ENCODE measurements at places on chromosomes 3 and 15.

DNA sequence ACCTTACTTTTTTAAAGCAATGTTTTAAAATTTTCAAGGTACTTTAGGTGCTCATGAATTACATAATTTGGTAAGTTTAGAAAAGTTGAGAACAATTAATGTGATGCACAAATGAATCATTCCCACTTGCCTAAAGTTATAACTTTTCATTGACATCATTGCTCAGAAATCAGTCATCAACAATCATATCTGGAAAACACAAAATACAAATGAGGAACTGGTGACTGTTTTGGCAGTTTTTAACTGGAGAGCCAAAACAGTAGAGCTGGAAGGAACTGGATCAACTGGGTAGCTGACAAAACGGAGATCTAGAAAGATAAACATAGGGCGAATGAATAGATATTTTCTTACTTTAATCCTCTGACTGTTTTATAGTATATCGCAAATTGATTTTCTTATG is 767.1 kb downstream of the IGSF11 start:
- DNase-seq, result no peak

DNA sequence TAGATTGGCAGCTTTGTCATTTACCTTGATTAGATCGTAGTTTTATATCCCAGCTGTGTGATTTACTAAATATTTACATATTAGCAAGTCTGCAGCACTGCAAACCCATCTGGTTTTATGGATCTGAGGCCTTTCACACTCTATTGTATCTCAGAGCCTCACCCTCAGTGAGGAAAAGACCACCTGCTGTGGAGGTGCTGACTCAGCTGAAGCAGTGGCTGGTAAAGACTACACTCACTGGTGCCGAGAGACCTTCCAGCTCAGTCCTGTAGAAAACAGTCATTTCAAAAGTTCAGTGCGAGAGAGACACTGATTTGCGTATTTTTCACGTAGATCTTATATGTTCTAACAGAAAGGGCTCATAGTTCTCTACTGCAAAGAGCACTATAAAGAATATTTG is 307.8 kb upstream of the TPM1 start:
- no peak for DNase-seq

GRCh38 chr3:40597441-40597840 is 72.7 kb downstream of the ZNF621 start:
- no peak for DNase-seq

- DNase-seq, result no peak
These were observed 18.4 kb downstream of the HES1 start for GRCh38 chr3:194154346-194154745.

DNA sequence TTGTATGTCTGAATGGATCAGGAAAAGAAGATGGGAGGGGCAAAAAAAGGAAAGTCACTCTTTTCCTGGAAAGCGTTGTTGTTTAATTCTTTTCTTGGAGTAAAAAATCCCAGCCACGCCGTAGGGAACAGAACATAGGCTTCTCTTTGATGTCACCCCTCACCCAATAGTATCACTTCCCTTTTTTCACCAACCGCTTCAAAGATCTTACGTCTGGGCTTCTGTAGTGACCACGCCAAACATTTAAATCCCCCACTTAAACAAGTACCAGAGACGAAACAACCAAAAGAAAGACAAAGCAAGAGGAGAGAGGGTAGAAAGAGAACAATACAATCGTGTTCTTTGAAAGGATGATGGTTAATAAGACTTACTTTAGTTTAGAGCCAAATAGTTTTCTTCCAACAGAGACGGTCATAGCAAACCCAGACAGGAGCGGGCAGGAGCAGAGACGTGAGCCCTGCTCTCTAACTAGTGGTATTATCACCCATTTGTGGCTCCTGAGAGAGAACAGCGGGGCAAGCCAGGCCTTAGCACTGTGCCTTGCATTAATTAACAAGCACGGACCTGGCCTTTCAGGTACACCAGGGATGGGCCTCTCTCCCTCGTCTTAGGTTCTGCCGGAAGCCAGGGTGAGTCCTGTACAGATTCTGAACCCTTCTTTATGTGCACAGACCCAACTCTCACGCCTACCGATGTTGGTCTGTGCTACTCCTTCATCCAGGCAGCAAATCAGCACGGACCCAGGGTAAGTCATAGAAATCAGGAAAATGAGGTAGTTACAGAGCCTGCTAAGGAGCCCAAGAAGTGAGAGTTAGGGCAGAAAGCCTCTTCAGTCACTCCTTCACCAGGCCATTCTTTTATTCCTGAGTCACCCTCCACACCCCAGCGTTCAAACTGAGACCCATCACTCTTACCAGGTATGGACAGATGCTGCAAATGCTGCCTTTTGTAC is 28.2 kb upstream of the BCL6 start:
- no peak for DNase-seq

Measured in stimulated activated CD8-positive, alpha-beta memory T cell treated with anti-CD3 and anti-CD28 coated beads, Interleukin-4, amount 100 ng/mL, for 24 hours (primary cell).